ENCODE measurements at places on chromosomes 5 and 9. TPM values are rescaled to one million over a fixed set of nuclear protein-coding genes. Genes with fewer than 3 reads are reported as not detected.

- DNase-seq: no peak
Observed at GRCh38 chr5:97929383-97929782, 746.3 kb upstream of the RIOK2 start.

DNA sequence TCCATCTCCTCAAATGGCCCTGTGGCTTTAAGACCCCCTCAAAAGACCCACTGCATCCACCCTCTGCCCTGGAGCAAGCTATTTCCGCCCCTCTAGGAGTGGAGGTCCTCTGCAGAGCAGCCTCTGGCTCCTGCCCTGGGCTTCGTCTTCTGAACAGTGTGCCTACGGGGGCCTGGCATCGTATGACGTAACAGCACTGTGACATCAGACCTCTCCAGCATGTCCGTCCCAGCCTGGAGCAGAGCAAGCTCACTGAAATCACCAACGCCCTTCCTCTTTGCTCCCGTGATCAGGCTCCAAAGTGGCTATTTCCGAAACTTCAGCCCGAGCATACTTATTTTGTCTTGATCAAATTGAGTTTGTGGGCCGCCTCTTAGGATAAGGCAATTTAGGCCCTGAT lies 69.1 kb upstream of the PTCH1 start:
- DNase-seq: no peak

DNA sequence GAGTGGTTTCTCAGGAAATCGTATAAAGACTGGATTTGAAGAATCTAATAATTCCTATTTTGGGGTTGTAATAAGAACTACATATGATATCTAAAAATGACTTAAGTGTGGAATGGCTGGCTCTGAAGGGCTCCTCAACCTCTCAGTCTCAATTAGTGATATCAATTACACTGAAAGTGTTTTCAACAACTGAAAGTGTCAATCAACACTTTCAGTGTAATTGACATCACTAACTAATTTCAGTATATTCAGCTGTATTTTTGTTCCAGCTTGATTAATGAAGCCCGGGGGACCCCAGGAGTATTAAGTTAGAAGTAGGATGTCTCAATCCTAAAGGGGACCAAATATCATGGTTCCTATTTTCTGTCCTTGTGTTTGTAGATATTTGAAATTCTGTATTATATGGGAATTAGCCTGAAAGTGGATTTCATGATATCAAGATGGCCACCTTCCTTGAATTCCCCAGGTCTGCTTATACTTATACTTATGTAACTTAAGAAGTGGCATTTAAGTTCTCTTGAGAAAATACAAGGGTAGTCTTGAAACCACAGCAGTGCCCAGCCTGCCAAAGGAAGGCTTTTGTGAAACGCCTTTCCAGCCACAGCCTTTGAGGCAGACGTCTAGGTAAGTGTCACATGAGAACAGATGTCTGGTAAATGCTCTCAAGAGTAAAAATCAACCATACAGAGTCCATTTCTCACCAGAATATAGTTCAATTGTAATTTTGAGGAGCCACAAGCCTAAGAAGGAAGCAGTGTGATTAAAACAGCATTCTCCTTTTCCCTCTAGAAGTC lies 4.6 kb downstream of the BASP1 start:
- DNase-seq: peak; percentile 56

GRCh38 chr9:38145526-38146053 lies 76.6 kb upstream of the SHB start:
- no peak for DNase-seq

DNA sequence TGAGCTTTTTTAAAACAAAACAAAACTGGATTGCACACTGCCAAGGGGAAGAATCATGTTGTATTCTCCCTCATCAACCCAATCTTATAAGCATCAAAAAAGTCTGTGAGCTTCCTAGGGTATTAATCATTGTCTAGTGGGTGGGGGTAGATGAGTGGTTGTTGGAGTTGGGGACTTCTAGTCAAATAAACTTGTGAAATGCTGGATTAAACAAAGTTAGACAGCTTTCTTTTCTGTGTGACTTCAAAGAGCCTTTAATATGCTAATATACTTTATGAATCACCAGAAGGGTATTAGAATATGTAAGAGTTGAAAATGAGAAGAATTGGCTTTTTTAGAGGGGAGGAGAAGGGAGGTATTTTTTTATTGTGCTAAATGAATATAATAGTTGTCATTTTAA lies 87.7 kb downstream of the GALNT10 start:
- DNase-seq: peak; percentile 58

- DNase-seq: no peak
Observed at GRCh38 chr5:179263391-179264052, 81.7 kb downstream of the ADAMTS2 start.

- DNase-seq: no peak
Observed at GRCh38 chr5:74519161-74519571, 121.4 kb downstream of the ENC1 start.

DNA sequence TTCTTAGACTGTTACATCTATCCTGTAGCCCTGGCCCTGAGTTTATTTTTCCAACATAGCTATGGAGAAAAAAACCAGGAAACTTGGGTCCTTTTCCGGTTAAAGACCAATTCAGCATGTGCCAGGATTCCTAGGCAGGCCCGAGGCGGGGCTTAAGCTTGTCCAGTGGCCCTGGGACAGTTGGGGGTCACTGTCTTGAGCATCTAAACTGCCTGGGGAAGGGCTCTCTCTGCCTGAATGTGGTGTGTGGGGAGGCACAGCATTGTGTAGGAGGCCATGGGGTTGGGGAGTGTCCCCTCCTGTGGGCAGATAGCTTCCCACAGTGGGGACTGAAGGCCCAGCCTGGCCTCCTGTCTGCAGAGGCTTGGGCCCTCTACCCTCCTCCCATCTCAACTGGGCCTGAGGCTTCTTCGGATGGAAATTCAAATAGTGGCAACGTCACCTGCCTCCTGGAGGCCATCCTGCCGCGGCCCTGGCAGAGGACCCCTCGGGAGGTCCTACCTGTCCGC lies 88.8 kb downstream of the PHF2 start:
- no peak for DNase-seq

- peak; percentile 61 for DNase-seq
Observed at GRCh38 chr5:91272858-91273257, 110.3 kb downstream of the ARRDC3 start.

- DNase-seq: no peak
Observed at GRCh38 chr5:1056611-1057484, 48.2 kb downstream of the NKD2 start.

DNA sequence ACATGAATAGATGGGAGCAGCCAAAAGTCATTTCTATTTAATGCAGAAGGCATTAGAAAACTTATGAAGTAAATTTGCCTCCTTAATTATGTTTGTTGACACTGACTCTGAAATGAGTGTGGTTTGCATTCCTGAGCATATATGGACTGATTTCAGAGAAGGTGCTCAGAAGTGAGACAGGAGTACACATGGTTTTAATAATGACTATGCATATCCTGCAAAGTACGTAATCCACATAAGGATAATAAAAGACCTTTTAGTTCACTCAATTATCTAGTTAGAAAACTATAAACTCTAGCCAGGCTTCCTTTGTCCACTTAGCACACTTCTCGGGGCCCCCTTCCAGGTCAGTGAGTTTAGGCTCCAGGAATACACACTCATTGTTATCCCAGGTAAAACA lies 75.7 kb upstream of the SNX2 start:
- no peak for DNase-seq

GRCh38 chr5:81027481-81028058 lies 67.4 kb downstream of the RASGRF2 start:
- no peak for DNase-seq

DNA sequence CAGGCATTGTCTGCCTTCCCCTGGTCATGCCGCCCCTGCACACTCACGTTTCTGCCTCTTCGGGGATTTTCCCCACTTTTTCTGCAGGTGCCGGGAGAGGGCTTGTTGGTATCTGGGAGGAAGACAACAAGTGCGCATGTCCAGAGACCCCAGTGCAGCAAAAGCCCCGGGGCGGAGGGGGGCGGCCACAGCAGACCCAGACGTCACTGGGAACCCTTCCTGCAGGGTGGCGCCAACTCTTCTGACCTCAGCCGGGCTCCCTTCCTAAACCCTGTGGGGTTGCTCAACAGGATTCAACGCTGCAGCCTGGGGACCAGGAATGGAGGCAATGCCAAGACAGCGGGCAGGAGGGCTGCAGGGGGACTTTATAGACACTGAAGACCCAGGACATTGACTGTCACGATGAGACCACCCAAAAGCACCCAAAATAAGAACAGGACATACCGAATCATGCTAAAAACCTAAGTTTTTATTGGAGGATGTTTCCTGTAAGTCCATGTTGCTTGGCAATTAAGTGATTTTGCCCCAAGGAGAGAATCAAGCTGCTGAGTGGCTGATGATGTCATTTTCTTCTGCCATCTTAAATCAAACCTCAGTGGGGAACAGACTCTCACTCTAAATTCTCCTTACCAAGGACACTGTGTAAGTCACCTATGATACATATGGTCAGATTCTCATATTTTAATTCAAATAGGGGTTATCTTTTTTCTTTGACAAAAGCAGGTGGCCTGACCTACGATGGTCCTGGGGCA lies 62.9 kb upstream of the SIMC1 start:
- DNase-seq: no peak

- DNase-seq: no peak
Observed at GRCh38 chr9:85510830-85511504, 230.8 kb downstream of the AGTPBP1 start.

DNA sequence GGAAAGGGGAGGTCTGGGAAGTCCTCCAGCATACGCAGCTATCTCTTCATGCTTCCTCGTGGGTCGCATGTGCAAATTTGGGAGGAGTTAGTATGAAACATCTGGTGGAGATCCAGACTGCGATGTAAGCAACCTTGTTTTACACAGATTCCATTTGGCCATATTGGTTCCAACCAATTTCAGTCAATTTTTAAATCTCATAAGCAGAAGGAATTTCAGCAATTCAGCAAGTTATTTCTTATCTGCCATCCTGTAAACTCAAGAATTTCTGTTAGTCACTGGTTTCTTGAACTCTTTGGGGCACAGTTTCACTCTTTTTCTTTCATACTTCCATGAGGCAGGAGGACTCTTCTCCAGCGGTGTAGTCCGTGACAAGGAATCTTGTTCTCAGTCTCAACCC lies 130.4 kb upstream of the CLINT1 start:
- no peak for DNase-seq

GRCh38 chr9:19787672-19788071 lies 1.2 kb downstream of the SLC24A2 start:
- DNase-seq: no peak

GRCh38 chr5:45796959-45797553 lies 100.9 kb upstream of the HCN1 start:
- DNase-seq: no peak

- DNase-seq: no peak
Observed at GRCh38 chr5:856531-857425, 6.0 kb upstream of the ZDHHC11 start.

DNA sequence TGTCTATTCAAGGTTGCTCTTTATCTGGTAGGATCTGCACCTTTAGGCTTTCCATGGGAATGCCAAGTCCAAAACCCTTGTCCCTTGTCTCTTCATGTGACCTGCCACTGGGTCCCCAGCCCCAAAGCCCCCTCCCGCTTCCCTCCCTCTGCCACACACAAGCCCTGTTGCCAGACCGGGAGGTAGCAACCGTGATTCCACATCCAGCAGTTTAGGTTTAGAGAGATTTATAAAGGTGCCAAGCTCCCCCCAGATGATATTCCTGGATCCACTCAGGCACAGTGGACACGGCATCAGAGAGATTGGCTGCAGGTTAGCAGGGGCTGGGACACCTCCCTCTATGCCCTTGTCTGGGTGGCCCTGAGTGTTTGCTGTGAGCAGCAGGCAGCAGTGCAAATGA lies 504.7 kb downstream of the CCDC171 start:
- DNase-seq: no peak

- DNase-seq: no peak
Observed at GRCh38 chr9:34133436-34133949, 7.0 kb upstream of the DCAF12 start.

DNA sequence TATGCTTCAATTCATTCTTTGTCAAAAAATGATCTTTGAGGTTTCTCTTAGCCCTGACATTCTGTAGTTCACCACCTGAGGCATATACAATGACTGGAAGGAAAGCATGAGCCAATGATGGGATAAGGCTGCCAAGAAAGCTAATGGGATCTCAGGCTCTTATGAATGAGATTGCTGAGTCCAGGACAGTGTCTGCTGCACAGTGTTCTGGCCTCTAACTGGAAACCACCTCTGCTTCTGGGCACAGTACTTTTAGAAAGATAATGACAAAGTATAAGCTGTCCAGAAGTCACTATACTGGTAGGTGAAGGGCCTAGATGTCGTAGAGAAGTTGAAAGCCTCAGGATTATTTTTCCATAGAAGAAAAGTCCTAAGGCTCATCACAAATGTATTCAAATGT lies 69.1 kb upstream of the PAPPA start:
- DNase-seq: peak; percentile 56

DNA sequence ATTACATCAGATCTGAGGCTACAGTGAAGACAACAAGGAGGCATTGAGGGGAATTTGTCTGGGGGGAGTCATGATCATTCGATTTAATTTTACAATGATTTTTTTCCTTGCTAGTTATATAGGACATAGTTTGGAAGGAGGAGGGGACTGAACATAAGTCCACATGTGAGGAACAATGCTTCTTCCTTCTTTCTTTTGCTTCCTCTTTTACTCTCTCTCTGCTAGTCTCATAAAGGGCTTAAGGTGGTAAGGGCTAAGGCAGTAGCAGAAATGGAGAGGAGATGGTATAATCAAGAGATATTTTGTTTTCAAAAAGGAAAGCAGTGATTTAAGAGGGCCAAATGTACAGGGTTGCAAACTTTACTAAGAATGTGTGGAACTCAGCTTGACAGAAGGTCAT lies 64.3 kb downstream of the GRIN3A start:
- DNase-seq: no peak

- peak; percentile 61 for DNase-seq
Observed at GRCh38 chr5:61289241-61289640, 42.8 kb upstream of the ZSWIM6 start.

- no peak for DNase-seq
Observed at GRCh38 chr5:40555886-40556285, 123.8 kb upstream of the PTGER4 start.

GRCh38 chr5:65299861-65300260 lies 181.9 kb downstream of the ADAMTS6 start:
- no peak for DNase-seq

GRCh38 chr5:6403416-6403815 lies 25.1 kb upstream of the MED10 start:
- DNase-seq: no peak

Gene GLRA1
- total RNA-seq: not detected

Gene TMC1
- total RNA-seq: 0.15 TPM

Gene PCDHGC4
- total RNA-seq: not detected

Gene TICAM2
- 6.9 TPM for total RNA-seq

Gene CTNND2
- not detected for total RNA-seq

Gene KCTD16
- total RNA-seq: 1.1 TPM

Gene AK6
- 63.8 TPM for total RNA-seq

Gene SLC45A2
- not detected for total RNA-seq

Gene CDHR2
- not detected for total RNA-seq

Gene ATP10B
- under 0.01 TPM for total RNA-seq

Gene IRX1
- total RNA-seq: 3.3 TPM

Gene BAAT
- 0.94 TPM for total RNA-seq

Gene FSTL4
- not detected for total RNA-seq

Gene ARHGEF37
- 10.2 TPM for total RNA-seq

Gene PCDHB13
- total RNA-seq: 0.17 TPM

Gene CCDC69
- total RNA-seq: 1.6 TPM

Gene CBY3
- total RNA-seq: not detected

Gene PPP1R26
- total RNA-seq: 22.7 TPM

Gene PCDHB8
- total RNA-seq: 0.55 TPM

Gene PCDHGB5
- total RNA-seq: 17.8 TPM
